Ovary (tissue), 10 donors: ENCODE measurements at places on chromosomes 12 and 14. TPM values are rescaled to one million over a fixed set of nuclear protein-coding genes. Genes with fewer than 3 reads are reported as not detected.

DNA sequence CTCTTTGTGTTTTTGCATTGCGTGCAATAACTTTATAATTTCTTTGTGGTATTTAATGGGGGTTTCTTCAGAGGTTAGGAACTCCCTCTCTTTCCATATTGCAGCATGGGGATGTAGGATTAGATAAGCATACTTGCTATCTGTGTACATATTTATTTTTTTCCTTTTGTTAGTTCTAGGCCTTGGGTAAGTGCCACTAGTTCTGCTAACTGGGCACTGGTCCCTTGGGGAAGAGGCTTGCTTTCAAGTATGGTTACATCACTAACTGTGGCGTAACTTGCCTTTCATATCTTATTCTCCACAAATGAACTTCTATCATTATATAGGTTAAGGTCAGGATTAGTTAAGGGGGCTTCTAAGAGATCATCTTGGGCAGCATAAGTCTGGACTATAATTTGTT lies 31.5 kb upstream of the SLCO1B3 start:
- no peak overlapping the region for H3K27ac ChIP-seq
- no peaks in the 10 kb centered on the region for H3K36me3 ChIP-seq
- DNase-seq = no peak
- H3K4me3 ChIP-seq = no peak overlapping the region
- H3K4me1 ChIP-seq = no peaks in the 10 kb centered on the region
- no peaks in the 10 kb centered on the region for H3K27me3 ChIP-seq

- H3K27me3 ChIP-seq = no peaks in the 10 kb centered on the region
- H3K27ac ChIP-seq = no peak overlapping the region
- no peak for DNase-seq
- H3K4me1 ChIP-seq = no peaks in the 10 kb centered on the region
- H3K4me3 ChIP-seq = no peak overlapping the region
Measured at GRCh38 chr14:30921305-30921704, 46.9 kb downstream of the COCH start.

DNA sequence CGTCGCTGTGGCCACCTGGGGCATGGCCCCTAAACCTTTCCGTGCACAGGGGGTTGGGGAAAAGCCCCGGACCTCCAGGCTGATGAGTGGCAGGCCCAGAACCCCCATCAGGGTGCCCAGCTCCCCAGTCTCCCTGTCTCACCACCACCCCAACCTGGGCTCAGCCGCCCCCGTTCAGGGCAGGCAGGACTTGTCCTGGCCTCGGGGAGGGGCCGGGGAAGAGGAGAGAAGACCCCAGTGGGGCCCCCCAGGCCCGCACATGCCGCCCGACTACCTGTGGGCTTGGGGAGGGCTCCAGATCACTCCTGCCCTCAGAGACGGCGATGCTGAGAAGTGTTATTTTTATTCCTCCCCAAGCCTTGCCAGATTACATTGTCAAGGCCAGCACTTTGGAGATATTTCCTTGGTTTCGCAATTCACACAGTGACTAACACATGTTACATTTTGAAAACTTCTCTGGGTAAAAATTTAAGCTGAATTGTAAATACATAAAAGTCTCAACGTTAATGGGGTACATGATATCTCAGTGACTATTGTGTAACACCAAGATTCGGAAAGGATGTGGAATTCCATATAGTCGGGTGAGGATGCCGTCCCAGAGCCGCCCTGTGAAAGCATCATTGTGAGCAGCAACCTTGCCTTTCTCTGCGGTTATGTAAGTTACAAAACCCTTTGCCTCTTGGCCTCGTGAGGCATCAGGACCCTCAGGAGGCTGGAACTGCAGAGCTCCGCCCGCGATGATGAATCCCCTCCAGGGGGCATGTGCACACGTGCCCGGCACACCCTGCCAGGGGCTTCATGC lies 85.6 kb upstream of the DIO3 start:
- peaks cover 20% of the 10 kb centered on the region for H3K4me1 ChIP-seq
- H3K36me3 ChIP-seq = no peaks in the 10 kb centered on the region
- H3K27ac ChIP-seq = peak overlapping the region; percentile 97
- H3K27me3 ChIP-seq = no peaks in the 10 kb centered on the region
- H3K4me3 ChIP-seq = peak overlapping the region; percentile 29
- DNase-seq = peak; percentile 75

DNA sequence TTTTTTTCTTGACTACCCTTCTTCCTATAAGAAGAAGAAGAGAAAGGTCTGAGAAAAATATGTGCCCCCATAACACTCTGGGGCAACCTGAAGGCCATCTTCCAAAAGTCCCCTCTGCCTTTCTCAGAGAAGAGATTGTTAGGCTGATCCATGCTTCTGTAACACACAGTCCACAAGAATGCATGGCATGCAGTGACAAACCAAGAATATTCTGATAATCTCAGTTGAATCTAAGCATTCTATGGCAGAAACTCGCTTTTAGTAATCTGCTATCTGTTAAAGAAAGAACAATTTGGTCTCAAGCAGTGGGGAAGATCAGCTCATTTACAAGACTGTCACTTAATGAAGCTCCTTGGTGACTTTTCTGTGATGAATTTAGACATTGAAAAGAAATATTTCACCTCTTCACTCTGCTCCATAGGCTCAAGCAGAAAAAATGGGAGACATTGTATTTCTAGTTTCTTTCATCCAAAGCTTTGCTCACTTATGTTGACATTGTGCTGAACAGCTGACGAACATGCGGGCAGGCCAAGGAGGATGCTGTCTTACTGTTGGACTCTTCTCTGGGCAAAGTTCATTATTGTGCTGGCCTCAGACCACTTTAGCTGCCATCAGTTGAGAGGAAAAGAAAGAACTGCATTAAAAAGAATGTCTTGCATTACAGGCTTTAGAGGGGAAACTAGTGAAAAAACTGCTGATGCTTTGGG lies 957.1 kb downstream of the DIO2 start:
- H3K27me3 ChIP-seq = no peaks in the 10 kb centered on the region
- H3K36me3 ChIP-seq = no peaks in the 10 kb centered on the region
- no peak overlapping the region for H3K4me3 ChIP-seq
- DNase-seq = no peak
- H3K4me1 ChIP-seq = no peaks in the 10 kb centered on the region

The CABP1 gene
- total RNA-seq = 0.33 TPM

The OSGEP gene
- total RNA-seq = 35.7 TPM

The EID3 gene
- 7.3 TPM for total RNA-seq

The FSCB gene
- total RNA-seq = 0.10 TPM
